ENCODE measurements at places on chromosomes 11 and 22.

GRCh38 chr11:64688534-64688982, 34.4 kb downstream of the NRXN2 start:
- peak; percentile 87 for DNase-seq

DNA sequence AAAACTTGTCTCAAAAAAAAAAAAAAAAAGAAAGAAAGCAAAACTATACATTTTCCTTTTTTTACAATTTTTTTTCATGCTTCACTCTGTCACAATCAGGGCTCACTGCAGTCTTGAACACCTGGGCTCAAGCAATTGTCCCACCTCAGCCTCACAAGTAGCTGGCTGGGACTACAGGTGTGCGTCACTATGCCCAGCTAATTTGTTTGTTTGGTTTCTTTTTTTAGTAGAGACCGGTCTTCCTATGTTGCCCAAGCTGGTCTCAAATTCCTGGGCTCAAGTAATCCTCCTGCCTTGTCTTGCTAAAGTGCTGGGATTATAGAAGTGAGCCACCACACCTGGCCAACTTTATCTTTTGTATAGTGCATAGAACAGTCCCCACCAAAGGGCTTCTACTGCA, 15.0 kb upstream of the CXCR5 start:
- no peak for DNase-seq

GRCh38 chr11:18368221-18368620, 26.1 kb upstream of the LDHA start:
- no peak for DNase-seq

DNA sequence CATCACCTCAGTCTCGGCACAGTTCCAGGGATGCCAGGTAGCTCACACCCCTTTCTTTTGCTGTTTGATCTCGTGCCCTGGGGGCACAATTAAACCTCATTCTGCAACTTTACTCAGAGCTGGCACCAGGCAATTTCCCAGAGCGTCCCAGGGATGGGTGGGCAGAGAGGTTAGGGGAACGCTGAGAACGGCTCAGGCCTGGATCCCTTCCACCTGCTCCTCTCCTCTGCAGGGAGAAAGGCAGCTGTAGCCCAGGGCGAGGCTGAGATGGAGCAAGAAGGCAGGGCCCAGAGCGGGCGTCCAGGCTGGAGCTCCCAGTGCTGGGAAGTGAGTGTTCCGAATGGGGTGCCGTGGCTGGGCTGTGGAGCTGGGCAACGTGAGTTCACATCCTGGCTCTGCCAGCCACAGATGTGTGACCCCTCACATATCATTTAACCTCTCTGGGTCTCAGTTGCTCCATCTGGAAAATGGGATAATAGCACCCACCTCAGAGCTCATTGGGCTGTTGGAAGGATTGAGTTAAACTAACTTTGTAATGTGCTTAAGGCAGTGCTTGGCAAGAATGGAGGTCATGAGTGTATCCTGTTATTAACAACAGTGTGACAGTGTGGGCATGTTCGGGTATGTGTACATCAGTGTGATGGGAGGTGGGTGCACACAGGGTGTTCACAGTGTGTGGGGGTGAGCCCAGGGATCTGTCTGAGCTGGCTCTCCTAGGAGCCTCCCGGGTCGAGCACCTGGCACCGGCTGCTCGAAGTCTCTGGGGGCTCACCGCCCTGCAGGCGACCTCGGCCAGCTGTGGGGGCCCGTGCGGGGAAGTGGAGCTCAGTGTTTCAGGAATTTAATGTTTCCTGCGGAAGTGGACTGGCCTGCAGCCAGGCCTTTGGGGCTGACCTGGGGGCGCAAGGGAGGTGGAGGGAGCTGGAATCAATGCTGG, 15.5 kb downstream of the OTUB1 start:
- DNase-seq = no peak
